ENCODE measurements at places on chromosomes 4 and X.

DNA sequence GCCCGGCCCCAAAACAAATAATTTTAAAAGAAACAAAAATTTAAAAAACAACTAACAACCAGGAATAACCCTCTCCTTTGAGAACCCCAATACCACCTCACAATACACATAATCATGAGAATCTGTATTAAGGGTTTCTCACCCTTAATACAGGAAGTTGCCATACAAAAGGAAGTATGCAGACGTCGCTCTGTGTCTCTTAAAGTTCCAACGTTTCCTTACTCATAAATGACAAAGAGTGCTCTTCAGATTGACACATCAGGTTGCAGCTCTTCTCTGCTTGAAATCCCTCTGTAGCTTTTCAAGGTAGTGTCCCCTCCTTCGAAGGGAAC is 73.9 kb upstream of the IRF2 start:
- no peak for DNase-seq

- peak; percentile 49 for DNase-seq
Observed at GRCh38 chr4:13921805-13922204, 294.3 kb upstream of the BOD1L1 start.

GRCh38 chr4:118773429-118773792 is 62.5 kb downstream of the SEC24D start:
- peak; percentile 72 for DNase-seq

DNA sequence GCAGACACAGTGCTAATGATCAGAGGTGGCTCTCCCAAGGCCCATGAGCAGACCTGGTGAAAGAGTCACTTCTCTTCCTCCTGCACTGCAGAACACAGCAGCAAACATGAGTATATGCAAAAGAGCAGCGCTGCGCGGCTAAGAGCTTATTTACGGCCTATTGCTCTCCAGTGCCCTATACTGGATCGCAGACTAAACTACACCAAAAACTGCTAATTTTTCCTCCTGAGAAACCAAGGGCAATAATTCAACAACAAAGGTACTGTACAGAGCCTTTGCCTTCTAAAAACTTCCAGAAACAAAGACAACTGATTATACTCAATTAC is 702.5 kb downstream of the ARAP2 start:
- DNase-seq: no peak

Measured in fibroblast of skin of back (primary cell).